ENCODE measurements at places on chromosomes 7 and 10.

DNA sequence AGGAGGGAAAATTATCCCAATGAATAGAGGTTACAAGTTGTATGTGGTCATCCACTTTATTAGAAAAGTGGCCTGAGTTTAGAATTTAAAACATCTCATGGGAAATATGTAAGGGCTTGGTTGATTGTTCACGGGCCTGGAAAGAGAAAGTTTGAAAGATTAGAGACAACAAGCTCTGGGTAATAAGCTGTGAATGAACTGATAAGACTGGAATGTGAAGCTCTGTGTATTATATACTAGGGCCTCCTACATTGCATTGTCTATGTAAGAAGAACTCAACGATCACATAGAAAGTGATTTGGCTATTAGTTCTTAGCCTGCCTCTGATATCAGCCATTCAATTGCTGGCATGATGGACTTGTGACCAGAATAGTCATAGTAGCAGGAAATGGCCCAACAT is 199.2 kb upstream of the MAGI2 start:
- DNase-seq: no peak

- DNase-seq: no peak
Measured at GRCh38 chr10:70426823-70427222, 14.7 kb downstream of the NODAL start.

DNA sequence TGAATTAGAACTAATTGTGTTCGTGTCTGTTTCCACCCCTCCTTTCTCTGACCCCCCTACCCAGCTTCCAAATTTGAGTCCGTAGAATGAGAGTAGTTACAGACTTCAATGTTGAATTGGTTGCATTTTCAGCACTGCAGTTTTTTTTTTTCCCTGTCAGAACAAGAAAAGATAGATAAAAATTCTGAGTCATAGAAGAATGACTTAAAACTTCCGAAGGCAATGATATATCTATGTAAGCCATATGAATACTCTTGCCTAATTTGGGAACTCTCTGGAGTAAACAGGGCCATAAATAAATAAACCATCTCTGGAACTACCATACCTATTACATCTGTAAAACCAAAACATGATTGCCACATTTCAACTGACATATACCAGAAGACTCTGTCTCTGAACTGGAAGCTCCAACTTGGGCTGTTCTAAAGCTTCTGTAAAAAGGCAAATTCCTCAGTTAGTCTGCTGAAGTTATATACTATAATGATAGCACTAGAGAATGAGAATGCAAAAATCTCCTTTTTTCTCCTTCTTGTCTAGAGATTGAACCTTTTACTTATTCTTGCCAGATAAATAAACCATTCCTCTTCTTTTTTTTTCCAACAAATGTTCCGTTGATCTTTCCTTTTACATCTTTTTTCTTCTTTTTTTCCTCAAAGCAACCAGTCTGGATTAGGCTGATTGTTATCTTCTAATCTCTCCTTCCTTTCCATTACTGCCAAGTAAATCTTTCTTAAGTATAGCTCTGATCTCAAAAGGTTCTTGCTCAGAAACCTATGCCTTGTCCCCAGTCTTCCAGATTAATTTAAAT is 23.5 kb downstream of the VCL start:
- DNase-seq: no peak

- no peak for DNase-seq
Measured at GRCh38 chr10:5719546-5719945, 34.9 kb downstream of the TASOR2 start.

GRCh38 chr10:103510046-103510685 is 16.7 kb downstream of the NEURL1 start:
- no peak for DNase-seq

DNA sequence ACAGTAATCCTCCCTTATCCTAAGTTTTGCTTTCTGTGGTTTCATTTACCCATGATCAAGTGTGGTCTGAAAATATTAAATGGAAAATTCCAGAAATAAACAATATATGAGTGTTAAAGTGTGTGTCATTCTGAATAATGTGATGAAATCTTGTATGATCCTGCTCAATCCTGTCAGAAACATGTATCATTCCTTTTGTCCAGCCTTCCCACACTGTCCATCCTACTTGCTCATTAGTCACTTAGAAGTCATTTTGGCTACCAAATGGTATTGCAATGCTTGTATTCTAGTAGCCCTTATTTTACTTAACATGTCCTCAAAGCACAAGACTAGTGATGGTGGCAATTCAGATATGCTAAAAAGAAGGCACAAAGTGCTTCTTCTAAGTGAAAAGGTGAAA is 1211.2 kb upstream of the SORCS1 start:
- no peak for DNase-seq

DNA sequence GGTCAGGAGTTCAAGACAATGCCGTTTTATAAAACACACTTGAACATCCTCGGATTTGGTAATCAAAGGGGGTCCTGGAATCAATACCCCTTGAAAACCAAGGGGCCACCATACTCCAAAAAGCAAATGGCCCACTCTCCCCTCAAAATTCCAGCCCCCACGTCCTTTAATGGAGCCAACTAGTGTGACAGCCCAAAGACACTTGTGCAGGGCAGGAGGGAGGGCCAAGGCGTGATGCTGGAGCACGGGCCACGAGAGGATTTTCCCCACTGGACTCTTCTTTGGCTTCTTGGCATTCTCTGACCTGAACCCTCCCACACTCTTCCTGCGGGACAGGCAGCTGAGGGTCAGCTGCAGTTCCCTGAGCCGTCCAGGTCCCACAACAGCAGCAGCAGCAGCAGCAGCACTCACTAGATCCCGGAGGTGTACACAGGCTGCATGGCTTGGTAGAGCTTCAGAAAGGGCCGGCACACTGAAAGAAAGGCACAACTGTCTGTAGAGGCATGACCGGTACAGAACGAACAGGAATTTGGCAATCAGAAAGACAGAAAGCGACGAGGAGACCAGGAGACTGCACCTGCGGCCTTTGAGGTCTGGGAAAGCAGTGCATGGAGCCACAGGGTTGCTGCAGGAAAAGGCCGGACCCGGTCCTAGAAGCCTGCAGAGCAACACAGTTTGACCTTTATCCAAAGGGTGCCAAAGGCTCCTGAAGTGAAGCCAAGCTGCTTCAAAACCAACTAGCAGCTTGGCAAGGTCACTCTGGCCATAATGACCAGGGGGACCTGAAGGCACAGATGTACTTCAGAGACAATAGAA is 168.2 kb downstream of the TNS3 start:
- no peak for DNase-seq

Data from stimulated activated CD4-positive, alpha-beta T cell treated with anti-CD3 and anti-CD28 coated beads, TNF-alpha, amount 100 ng/mL, for 1 hour (primary cell).